ENCODE measurements at places on chromosomes 7 and 10.

- DNase-seq = no peak
Observed at GRCh38 chr10:15037691-15038090, 6.1 kb upstream of the OLAH start.

DNA sequence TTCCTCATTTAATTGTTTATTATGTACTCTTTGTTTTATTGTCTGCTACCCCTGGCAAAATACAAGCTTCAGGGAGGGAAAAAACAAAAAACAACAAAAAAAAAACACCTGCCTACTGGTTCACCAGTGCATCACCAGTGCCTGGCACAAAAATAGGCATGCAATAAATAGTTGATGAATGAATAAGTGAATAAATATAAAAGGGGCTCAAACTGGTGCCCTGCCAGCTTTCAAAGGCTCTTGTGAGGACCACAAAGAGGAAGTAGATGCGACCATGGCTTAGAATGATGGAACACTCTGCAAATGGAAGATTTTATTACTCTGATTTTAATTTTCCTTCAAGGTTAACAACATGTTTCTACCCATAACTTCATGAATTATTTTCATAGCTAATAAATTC, 213.0 kb upstream of the INHBA start:
- no peak for DNase-seq

DNA sequence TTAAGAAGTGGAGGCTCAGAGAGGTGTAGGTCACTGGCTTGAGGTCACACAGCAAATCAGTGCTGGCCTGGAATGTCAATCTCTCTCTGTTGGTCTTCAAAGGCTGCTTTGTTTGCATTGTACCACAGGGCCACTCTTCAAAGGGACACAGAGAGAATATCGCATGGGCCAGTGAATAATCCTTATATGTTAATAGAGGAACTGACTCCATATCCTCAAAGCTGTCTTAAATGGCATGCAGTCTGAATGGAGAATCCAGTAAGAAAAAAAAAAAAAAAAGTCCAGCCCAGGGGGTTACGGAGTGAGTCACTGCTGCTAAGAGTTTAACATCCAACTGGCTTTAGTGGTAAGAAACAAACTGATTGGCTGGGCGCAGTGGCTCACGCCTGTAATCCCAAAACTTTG, 54.1 kb downstream of the NRAP start:
- no peak for DNase-seq

- no peak for DNase-seq
Observed at GRCh38 chr10:76399226-76399625, 967.8 kb downstream of the LRMDA start.

DNA sequence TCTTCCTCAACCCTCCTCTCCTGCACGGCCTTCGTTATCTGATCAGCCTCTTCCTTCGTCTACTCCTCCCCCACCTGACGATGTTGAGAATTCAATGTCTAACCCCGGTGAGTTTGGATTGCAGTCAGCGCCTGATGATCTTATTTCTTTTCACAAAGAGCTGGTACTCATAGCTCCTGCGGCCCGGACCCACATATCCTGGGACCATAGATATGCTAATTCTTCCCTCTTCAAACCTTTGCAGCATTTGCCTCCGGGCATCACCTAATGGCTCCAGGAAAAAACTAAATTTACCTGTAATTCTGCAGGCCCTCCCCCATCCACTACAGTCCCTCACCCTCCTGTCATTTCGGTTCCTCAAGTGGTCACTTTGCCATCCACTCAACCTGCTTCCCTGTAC, 12.4 kb upstream of the DDC start:
- no peak for DNase-seq
